ENCODE measurements at places on chromosomes 4 and X.

DNA sequence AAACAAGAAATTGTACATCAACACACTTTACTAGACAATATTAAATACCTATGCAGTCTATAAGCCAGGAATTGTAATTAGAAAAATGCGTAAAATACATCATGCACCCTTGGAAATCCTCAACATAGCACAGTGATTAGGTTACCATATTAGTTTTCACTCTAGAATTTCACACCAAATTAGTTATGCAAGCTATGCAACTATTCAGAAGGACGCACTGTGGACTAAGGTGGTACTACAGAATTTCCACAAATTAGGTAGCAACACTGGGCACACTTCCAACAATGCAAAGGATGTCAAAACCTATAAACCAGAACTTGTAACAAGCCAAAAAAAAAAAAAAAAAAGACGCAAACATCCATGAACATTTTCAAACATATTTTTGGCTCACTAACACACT, 71.1 kb upstream of the ZCCHC13 start:
- no peak for DNase-seq

- no peak for DNase-seq
Observed at GRCh38 chrX:37755025-37755424, 24.8 kb upstream of the CYBB start.

DNA sequence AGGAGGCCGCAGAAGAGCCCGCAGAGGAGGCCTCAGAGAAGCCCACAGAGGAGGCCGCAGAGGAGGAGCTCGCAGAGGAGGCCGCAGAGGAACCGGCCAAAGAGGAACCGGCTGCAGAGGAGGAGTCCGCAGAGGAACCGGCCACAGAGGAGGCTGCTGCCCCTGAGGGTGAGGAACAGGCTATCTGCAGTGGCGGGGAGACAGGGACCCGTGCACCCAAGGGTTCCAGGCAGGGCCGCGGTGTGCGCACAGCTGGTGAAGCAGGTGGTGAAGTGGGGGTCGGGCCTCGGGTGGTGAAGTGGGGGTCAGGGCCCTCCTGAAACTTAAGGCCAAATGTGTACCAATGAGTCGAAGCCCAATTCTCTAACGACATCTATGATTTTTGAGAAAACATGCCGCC, 1.1 kb downstream of the CT47C1 start:
- DNase-seq, result no peak

GRCh38 chrX:119672426-119672825, 20.5 kb downstream of the SEPTIN6 start:
- DNase-seq, result no peak

DNA sequence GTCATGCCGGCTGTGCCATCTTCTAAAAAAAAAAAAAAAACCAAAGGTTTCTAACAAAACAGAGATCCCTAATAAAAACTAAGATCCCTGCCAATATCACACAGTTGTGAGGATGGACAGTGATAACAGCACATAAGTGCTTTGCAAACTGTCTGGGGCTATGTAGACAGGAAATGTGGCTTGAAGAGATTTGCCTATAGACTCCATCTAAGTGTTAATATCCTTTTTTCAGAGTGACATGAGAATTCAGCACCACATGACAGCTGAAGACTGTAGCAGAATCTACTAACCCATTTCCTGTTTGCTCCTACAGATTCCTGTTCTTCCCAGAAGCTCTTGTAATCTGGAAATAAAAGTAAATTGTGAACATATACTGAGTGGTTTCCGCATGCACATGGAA, 215.4 kb downstream of the KDR start:
- DNase-seq, result no peak

- no peak for DNase-seq
Observed at GRCh38 chr4:149136951-149137620, 678.6 kb downstream of the IQCM start.

GRCh38 chrX:148214786-148215185, 233.6 kb downstream of the FMR1NB start:
- no peak for DNase-seq

Measured in mesothelial cell of epicardium (in vitro differentiated cells).